Cortex of kidney (tissue), 1 donor: ENCODE measurements at places on chromosomes 2 and 18.

GRCh38 chr2:17422061-17422460 lies 96.2 kb downstream of the RAD51AP2 start:
- DNase-seq: no peak

DNA sequence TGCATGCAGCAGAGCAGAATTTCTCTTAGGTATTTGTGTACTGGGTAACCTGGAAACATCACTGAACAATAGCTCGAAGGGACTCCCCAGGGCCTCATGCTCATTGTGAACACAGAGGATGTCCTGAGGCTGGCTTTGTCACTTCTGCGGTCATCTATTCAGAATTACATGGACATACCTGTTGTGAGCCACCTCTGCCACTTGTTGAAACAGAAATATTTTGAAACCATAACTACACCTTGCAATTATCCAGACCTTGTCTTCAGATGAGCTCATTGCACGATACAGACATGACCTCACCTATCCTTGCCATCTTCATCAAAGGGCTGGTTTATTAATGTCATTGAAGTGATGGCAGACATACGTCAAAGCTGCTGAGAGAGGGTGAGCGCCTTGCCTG lies 23.4 kb upstream of the CREG2 start:
- DNase-seq: no peak

DNA sequence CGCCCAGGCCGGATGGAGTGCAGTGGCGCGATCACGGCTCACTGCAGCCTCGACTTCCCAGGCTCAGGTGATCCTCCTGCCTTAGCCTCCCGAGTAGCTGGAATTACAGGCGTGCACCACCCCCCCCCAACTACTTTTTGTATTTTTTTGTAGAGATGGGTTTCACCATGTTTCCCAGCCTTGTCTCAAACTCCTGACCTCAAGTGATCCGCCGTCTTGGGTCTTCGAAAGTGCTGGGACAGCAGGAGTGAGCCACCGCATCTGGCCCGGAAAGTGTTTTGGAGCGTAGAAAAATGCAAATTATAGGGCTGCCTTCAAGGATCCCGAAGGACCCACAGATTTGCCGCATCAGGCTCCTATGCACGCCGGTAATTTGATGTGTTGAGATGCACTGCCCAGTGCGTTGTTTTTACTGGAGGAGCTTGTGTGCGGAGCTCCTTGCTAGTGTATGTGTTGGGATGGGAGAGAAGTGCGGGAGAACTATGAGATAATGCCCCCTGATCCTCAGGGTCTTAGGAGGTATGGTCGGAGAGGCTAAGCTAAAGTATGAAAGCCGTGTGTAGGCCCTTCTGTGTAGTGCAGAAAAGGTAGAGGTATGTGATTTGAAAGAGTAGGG lies 1.2 kb upstream of the CLASP1 start:
- DNase-seq: no peak

GRCh38 chr2:180367815-180368214 lies 360.7 kb upstream of the CWC22 start:
- DNase-seq: no peak

GRCh38 chr2:240210198-240210965 lies 69.9 kb upstream of the OTOS start:
- DNase-seq: no peak
